ENCODE measurements at places on chromosomes 11 and 22.

GRCh38 chr11:69691463-69691862 is 12.4 kb downstream of the FGF19 start:
- DNase-seq = no peak

DNA sequence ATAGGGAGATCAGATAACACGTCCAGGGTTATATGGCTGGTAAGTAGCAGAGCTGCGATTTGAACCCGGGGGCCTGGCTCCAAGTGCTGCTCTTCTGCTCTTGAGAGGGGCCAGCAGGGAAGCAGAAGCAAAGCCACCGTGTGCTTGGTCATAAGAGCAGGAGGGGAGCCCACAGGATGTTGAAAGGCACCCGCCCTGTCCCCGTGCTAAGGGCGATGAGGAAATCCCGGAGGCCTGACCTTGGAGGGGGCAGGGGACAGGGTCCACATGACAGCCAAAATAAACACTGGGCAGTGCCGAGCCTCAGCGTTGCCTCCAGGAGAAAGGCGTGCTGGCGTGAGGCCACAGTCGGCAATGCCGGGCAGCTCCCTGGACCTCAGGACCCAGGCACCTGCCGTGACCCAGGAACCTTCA is 28.8 kb downstream of the TOM1 start:
- DNase-seq = no peak

DNA sequence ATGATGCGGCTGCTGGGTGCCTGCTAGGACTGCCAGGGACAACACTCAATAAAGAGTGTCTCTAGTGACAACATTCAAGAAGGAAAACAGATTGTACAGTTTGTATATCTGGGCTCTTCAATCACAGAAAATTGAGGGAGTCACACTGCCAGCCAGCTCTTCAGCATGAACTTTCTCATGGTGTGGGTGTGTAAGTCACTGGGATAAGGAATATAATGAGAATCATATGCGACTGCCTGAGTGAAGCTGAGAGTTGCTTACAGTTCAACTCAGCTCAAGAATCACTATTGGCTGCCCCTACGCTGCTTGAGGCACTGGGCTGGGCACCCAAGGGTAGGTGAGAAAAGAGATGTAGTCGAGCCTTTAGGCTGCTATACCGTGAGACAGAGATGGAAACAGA is 328.1 kb upstream of the PITPNB start:
- no peak for DNase-seq

- peak; percentile 59 for DNase-seq
Observed at GRCh38 chr11:10302744-10303557, 1.9 kb upstream of the ADM start.

DNA sequence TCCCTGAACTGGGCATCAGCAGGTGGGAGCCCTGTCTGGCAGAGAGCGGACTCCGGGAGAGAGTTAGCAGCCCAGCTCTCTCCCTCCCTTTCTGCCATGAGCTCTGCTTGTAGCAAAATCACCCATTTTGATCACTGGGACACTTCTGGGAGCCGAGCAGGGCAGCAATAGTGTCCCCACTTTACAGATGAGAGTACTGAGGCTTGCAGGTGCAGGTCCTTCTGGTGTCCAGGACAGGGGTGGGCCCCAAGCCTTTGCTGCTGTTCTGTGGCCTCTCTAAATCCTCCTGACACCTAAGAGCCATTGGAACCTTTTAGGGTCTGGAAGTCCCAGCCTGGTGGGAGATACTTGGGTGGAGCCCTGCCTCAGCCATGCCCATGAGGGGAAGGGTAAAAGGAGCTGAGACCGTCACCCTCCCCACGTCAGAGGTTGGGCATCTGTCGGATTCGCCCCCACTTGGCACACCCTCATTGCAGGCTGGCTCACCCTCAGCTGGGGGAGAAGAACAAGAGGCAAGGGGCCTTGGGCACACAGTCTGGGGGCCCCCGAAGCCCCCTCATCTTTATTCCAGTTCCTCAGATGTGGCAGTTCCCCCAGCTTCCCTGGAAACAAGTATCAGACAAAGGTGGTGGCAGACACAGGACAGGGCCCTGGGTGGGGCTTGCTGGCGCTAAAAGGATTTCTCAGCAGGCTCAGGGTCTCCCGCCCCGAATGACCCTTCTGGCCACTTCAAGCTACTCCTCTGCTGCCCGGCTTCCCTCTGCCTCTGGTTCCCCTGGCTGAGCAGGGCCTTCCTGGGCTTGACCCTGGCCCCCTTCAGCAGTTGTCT is 4.5 kb downstream of the RIN1 start:
- DNase-seq = no peak

GRCh38 chr11:60169264-60169915 is 13.5 kb downstream of the MS4A6A start:
- no peak for DNase-seq

All from activated naive CD4-positive, alpha-beta T cell treated with anti-CD3 and anti-CD28 coated beads, Interleukin-2, amount 50 U/mL, for 16 hours (primary cell).